T-helper 2 cell treated with Interferon-gamma antibody and Interleukin-4, amounts not matched to agents 5 μg/mL and 100 μg/mL, for 36 hours (primary cell): ENCODE measurements at places on chromosomes 7 and 10.

- no peak for DNase-seq
These were observed 199.7 kb upstream of the MAGI2 start for GRCh38 chr7:79653136-79653631.

DNA sequence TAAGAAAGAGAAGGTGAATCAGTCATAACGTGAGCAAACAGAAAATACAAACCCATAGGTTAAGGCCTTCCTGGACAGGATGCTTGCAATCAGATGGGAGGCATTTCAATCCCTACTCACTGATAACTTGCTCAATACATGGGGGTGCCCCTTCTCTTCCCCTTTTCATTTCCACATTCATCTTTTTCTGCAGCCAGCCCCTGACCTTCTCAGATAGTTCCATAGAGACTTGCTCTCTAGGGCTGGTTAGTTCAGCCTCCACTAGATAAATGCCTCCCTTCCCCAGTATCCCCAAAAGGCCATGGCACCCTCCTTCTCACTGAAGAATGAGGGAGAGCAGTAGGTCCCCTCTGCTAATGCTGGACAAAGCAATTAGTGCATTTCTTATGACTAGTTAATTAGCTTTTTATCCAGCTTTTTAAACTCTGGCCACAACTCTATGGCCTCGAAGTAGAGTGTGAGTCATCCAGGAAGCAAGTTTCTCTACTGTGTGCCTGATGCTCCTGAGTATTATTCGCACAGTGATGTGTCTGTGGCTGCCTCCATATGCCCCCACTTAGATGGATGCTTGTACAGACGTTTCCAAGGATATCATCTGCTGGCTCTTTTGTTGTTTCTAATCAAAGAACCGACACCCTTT, 12.7 kb downstream of the CHN2 start:
- no peak for DNase-seq

- DNase-seq = no peak
These were observed 388.7 kb upstream of the MGMT start for GRCh38 chr10:129078346-129078745.

GRCh38 chr10:128173386-128173785, 47.2 kb upstream of the MKI67 start:
- DNase-seq = no peak

DNA sequence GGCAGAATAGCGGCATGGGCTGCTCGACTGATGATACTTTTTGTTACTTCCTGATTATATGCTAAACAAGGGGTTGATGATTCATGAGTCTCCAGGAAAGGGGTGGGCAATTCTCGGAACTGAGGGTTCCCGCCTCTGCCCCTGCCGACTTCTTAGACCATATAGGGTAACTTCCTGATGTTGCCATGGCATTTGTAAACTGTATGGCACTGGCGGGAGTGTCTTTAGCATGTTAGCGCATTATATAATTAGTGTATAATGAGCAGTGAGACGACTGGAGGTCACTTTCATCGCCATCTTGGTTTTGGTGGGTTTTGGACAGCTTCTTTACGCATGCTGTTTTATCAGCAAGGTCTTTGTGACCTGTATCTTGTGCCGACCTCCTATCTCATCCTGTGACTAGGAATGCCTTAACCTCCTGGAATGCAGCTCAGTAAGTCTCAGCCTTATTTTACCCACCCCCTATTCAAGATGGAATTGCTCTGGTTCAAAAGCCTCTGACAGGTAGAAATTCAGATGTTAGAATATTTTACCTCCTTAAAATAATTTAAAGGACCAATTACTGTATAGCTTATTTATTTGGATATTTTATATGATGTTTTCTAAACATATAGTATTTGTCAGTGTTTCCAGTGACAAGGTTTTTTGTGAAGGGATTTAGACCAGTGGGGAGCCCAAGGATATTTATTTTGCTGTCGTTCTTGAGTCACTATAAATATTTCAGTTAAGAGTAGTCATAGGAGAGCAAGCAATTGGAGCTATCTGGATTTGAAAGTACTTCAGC, 90.1 kb upstream of the PIK3CG start:
- DNase-seq = peak; percentile 29

DNA sequence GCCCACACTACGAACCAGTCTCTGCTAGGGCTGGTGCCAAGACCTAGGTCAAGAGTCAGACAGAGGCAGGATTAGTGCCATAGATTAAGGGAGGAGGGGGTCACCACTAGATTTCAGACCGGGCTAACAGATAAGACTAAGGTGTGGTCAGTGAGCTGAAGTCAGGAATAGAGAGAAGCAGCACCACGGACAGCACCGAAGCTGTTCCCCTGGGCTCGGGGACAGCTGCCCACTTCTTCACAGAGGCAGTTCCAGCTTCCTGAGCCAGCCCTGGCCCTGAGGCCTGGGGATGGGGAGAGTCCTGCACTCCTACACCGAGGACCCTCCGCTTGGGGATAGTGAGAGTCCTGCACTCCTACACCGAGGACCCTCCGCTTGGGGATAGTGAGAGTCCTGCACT, 11.2 kb upstream of the JAKMIP3 start:
- no peak for DNase-seq

- no peak for DNase-seq
These were observed 34.7 kb downstream of the UBE2D4 start for GRCh38 chr7:43960933-43961332.

DNA sequence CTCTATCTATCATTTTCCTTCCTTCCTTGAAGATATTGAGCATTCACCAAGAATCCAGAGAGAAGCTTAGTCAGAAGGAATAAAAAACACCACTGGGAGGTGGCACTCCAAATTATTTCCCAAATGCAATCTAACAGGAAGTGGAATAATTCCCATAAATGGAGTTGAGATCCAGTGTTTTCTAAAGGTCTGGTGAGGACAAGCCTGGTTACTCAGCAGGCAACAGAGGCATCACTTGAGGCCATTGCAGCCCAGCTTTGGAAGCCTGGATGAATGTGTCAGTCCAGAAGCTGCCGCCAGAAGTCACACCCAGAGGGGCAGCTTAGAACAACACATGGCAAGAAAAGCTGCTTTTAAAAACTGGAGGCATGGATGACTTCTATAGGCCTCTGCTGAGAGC, 288.9 kb upstream of the KLF6 start:
- no peak for DNase-seq

- no peak for DNase-seq
These were observed 35.1 kb upstream of the GARS1 start for GRCh38 chr7:30559611-30560010.

GRCh38 chr10:88374392-88375175, 208.5 kb downstream of the RNLS start:
- no peak for DNase-seq

DNA sequence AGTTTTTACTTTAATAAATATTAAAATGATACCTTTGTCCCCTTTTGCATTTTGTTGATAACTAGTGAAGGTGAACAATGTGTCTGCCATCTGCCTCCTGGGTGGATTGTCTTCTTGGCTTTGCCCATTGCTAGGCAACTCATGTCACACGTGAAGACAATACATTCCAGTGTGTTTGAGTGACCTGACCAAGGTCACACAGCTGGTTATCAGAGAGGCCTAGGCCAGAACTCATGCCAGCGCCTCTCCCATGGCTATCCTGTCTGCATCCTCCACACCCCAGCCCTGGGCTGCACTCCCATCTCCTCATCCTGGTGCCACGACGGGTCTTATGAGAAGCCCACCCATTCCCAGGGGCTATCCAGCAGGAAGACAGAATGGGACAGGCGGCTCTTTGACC, 108.7 kb downstream of the PLCE1 start:
- no peak for DNase-seq

- no peak for DNase-seq
These were observed 15.4 kb upstream of the PRKCQ start for GRCh38 chr10:6595499-6595898.

GRCh38 chr7:99308461-99309074, 17.1 kb upstream of the ARPC1A start:
- DNase-seq = no peak

- DNase-seq = no peak
These were observed 10.0 kb downstream of the CYP3A43 start for GRCh38 chr7:99837649-99838361.

GRCh38 chr10:12788277-12788676, 213.2 kb downstream of the CCDC3 start:
- no peak for DNase-seq

GRCh38 chr10:54799506-54799905, 1.5 kb downstream of the PCDH15 start:
- no peak for DNase-seq

GRCh38 chr7:138720286-138720685, 19.1 kb upstream of the SVOPL start:
- DNase-seq = no peak

DNA sequence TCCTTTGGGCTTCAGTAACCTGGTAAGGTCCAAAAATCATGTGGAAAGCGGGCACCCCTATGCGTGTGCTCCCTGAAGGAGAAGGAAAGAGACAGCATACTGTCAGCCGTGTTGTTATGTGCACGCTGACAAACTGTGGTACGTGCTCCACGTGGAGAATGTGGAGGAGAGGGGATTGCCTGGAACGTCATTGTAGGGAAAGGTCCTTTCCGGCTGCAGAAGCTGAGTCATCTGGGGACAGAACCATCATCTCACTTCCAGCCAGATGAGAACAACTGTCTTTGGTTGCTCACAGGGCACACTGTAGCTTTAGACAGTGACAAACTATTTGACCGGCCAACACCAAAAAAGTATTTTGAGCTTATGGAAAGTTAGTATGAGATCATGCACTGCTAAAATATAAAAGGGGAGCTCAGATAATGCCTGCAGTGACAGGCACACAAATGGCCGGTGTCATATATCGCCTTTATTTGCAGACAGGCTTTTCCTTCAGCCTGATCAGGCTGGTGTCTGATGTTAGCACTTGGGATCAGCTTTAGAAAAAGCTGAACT, 38.8 kb upstream of the GRB10 start:
- DNase-seq = no peak

DNA sequence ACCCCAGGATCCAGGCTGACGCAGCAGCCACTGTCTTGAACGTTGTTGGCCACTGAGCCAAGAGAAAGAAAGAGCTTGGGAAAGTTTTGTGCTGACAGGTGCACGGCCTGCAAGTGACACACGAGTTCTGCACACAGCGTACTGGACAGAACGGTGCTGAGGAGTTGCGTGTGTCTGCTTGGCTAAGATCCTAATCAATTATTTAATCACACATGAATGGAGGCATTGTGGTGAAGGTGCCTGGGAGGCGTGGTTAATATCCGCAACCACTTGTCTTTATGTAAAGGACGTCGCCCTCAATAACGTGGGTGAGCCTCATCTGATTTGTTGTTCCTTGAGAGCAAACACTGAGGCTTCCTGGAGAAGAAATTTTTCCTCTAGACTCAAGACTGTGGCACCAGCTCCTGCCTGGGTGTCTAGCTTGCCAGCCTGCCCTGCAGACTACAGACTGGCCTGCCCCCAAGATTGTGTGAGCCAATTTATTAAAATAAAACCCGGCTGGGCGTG, 16.6 kb upstream of the GNA12 start:
- DNase-seq = no peak

DNA sequence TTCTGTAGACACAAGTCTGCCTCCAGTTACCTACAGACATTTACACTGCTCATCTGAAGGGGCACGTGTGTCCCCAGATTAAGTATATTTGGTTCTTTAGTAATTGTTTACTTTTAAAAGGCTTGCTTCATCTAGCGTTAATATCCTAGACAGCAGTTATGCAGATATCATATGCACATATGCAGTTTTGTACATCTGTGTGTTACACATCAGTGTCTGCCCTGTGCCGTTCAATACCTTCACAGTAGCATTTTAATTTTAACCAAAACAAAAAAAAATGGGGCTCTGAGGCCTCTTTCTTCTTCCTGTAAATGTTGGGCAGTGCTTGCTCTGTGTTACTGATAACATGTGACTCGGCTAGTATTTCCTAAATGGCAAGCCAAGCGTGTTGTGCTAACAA, 331.4 kb upstream of the MGMT start:
- no peak for DNase-seq

- DNase-seq = no peak
These were observed 4.1 kb upstream of the RNF148 start for GRCh38 chr7:122706836-122707235.

DNA sequence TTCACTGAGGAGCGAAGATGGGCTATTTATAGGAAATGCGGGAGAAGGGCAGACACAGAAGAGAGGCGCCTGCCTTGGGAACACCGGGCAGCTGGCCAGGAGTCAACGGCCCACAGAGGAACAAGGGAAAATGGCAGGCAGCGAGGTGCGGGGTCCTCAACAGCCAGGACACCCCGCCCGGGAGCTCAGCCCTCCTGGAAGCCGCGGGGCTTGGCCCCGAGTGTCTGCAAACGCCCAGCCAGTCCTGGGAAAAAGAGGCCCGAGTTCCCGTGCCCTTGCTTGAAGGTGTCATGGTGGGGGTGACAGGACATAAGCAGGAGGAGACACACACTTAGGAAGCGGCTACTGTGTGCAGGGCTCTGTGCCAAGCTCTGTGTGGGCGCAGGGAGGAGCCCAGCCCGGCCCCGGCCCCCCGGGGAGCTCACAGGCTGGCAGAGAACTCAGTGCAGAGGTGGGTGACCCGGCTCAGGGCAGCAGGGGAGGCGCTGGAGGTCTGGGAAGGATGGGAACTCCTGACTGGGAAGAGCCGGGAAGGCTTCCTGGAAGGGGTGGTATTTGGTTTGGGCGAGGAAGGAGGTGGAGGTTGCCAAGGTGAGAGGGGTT, 79.9 kb downstream of the ELFN1 start:
- no peak for DNase-seq

- no peak for DNase-seq
These were observed 133.6 kb downstream of the THSD7A start for GRCh38 chr7:11698384-11698871.

DNA sequence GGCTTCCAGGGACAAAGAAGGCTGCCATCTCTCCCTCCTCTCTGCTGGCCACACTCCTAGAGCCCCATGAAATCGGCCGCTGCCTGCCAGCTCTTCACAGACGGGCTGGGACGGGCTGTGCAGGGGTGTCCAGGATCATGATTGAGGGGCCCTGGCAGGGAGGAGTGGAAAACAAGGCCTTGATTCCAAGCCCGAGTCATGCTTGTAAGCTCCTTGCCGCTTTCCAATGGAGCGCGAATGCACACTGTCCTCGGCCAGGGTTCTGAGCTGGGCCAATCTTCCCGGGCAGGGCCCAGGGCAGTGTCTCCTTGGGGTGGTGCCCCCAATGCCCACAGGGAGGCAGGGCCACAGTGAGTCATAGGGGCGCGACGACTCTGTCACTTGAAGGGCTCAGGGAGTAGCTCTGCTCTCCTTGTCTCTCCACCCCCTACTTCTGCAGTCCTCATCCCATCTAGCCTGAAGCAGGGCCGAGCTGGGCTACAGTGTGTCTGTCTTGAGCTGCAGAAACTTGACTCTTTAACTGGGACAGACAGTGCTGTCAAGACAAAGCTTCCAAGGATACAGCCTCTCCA, 186.2 kb upstream of the SVIL start:
- no peak for DNase-seq

GRCh38 chr10:34813626-34814222, 1.4 kb downstream of the PARD3 start:
- DNase-seq = no peak
